ENCODE measurements at places on chromosomes 5 and 9. TPM values are rescaled to one million over a fixed set of nuclear protein-coding genes. Genes with fewer than 3 reads are reported as not detected.

The PCBD2 gene
- total RNA-seq, result 7.1 TPM

The ZNG1A gene
- total RNA-seq, result 34.5 TPM

GRCh38 chr9:112842555-112842954 is 48.1 kb downstream of the SLC46A2 start:
- DNase-seq, result no peak

The SLC6A7 gene
- not detected for total RNA-seq

GRCh38 chr5:11564706-11565105 is 339.5 kb downstream of the CTNND2 start:
- DNase-seq, result no peak

The SMIM27 gene
- total RNA-seq, result 7.3 TPM

The NSUN2 gene
- 100 TPM for total RNA-seq

- no peak for DNase-seq
Measured at GRCh38 chr5:43675357-43675756, 72.4 kb downstream of the NNT start.

The CARD9 gene
- total RNA-seq, result 6.9 TPM

The PROB1 gene
- total RNA-seq, result 2.0 TPM
